Left forelimb (tissue), 1 donor: ENCODE measurements at places on chromosomes 12 and 14.

DNA sequence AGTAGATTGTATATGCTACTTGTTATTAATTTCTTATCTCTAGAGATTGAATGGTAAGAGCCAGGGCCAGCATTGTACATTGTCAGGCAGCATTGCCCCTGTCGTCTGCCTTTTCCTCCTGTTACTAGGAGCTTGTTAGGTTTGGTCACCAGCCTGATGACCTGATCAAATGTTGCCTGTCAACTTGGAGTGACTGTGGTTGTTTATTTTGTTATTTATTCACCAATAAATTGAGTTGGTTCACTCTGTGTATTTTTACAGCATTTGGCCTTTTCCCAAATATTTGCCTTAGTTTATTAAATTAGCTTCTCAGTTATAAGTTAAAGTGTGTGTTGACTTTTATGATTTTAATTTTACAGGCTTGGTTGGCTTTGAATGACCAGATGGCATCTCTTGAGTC, 88.4 kb downstream of the PRKCH start:
- DNase-seq = no peak

- no peak for DNase-seq
These were observed 108.6 kb upstream of the FZD10 start for GRCh38 chr12:130053651-130054069.

- no peak for DNase-seq
These were observed 496.4 kb downstream of the TMTC2 start for GRCh38 chr12:83183132-83183531.

- no peak for DNase-seq
These were observed 243.2 kb downstream of the CACNA1C start for GRCh38 chr12:2295941-2296461.

DNA sequence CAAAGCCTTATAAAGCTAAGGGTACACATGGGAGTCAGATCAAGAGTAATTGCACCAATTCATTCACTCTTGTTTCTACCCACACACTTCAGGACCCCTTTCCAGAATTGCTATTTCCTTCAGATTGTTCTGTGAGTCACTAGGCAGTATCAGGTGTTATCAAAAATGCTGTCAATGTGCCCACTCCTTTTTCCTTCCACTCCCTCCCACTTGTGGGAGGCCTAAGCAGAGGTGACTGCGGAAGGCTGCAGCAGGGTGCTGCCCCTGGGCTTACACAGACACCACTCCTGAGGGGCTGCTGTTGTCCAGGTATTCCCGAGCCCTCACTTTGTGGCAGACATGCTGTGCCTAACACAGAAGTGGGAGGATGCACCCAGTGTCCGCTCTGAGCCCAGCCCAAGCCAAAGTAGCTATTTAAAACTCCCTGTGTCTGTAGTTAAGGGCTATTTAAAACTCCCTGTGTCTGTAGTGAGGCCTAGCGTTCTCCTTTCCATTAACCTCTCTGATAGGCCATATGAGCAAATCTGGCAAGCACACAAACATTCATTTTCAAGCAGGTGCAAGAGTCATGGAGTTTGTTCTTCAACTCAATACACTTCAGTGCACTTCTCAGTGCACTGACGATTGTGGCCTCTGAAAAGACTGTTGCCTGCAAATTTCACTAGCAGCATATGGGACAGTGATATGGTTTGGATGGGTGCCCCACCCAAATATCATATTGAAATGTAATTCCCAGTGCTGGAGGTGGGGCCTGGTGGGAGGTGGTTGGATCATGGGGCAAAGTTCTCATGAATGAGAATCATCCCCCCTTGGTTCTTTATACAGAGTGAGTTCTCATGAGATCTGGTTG, 117.8 kb downstream of the PHLDA1 start:
- no peak for DNase-seq
